ENCODE measurements at places on chromosomes 16 and 17.

DNA sequence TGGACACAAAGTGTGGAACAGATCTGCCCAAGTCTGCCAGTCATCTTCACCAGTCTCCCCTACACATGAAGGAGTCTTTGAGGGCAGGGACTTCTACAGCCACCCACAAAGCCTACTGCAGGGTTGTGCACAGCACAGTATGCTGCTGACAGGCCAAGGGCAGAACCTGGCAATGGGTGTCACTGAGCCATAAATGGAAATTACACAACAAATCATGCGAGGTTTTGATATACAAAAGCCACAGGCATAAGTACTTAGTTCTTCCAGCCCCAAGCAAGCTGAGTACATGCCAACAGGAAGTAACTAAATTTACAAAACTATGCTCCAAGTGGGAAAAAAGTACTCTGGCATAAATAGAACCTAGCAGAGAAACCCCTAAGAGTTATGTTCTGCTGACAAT, 7.8 kb upstream of the PSMC3IP start:
- no peak for DNase-seq

GRCh38 chr17:80913928-80914821, 77.5 kb upstream of the CHMP6 start:
- DNase-seq, result no peak

GRCh38 chr17:30104575-30105339, 11.9 kb upstream of the NSRP1 start:
- DNase-seq, result peak; percentile 76

DNA sequence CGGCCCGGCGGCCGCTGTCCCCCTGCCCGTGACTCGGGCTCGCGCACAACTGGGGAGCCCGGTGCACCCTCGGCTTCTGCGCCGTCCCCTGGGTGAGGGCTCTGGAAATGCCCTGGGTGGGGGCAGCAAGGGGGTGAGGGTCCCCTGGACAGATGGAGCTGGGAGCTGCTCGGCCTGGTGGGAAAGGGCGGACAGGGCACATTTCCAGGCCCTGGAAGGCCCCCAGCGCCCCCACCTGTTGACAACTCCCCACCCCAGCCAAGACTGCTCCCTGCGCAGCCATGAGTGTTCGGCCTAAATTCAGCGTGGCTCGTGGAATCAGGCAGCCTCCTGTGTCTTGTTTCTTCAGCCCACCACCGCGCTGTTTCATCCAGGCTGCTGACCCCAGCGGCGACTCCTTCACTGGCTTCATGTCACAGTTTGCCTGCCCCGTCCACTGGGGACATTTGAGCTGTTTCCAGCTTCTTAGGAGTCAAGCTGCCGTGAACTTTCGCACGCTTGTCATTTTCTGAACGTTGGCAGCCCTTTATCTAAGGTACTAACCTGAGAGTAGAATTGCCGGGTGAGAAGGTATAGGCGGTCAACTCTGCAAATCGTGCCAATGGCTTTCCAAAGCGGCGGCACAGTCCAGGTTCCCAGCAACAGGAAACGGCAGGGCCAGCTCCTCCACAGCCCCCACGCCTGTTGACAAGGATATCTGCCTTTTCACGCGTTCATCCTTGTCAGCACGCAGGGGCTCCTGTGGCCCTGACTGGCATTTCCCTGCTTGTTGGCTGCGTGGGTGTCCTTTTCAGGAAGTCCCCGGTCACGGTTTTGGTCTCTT, 895 bp downstream of the UTS2R start:
- DNase-seq, result no peak

- DNase-seq, result no peak
Observed at GRCh38 chr17:74599023-74599399, 6.9 kb upstream of the CD300LD start.

DNA sequence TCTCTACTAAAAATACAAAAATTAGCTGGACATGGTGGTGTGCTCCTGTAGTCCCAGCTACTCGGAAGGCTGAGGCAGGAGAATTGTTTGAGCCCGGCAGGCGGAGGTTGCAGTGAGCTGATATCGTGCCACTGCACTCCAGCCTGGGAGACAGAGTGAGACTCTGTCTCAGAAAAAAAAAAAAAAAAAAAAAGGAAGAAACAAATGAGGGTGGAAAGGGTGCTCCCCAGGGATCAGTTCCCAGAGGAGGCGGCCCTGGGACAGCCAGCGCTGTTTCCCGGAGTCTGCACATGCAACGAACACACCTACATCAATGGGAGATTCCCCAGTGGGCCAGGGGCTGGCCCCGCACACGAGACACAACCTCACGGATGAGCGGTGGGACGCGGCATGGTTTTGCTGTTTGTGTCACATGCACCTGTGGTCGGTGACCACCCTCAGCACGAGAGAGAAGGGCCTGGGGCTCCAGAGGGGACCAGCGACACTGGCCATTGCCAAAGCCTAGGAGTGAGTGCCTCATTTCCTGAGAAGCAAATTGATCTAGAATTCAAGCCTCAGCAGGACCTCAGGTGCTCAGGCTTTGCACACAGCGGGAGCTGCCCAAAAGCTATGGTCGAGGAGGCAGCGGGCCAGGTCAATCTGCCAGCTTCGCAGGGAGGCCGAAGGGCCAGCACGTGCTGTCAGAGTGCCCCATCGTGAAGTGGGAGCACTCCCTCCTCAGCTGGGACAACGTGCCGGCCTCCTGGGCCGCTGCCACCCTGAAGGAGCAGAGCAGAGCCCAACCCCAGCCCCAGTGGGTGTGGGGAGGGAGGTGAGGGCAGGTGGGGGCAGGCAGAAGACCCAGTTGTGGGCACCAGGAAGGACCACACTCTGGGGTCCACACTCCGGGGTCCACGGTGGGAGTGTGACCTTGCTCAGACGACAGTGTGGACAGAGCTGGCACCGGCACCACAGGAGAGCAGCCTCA, 13.8 kb upstream of the WDR45B start:
- no peak for DNase-seq

GRCh38 chr16:56860226-56861020, 4.6 kb upstream of the SLC12A3 start:
- peak; percentile 25 for DNase-seq

- DNase-seq, result no peak
Observed at GRCh38 chr17:68382582-68383085, 74.7 kb downstream of the WIPI1 start.

- DNase-seq, result no peak
Observed at GRCh38 chr16:78072275-78072674, 27.2 kb upstream of the WWOX start.

DNA sequence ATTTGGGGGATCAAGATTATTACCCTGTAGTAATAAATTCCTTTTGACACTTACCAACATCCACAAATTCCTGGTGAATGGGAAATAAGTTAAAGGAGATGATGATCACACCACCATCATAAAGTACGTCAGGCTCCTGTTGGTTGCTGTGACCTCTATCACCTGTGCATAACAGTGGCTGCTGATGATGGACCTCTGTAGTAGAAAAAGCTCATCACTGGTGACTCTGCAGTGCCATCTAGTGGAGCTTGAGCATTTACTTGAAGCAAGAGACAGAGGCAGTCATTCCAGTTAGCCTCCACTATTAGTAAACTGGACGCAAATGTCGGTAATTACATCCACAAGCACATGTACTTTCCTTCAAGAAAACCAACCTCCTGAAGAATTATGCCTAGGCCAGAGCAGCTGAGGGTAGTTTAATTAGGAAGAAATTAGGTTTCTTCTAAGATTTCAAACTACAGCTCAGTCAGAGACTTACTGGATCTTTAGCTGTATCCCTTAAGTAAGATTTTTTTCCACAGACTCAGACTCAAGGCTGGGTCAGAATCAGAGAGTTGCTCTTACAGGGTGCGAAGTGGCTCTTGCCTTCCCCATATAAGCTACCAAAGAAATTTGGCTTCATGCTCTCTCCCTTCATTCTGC, 39.3 kb downstream of the CYB561 start:
- peak; percentile 91 for DNase-seq

GRCh38 chr16:88534638-88535190, 35.5 kb upstream of the ZC3H18 start:
- DNase-seq, result peak; percentile 48

GRCh38 chr17:20121359-20122253, 112.4 kb downstream of the SPECC1 start:
- DNase-seq, result peak; percentile 25

- no peak for DNase-seq
Observed at GRCh38 chr16:68768771-68769170, 31.7 kb downstream of the CDH1 start.

DNA sequence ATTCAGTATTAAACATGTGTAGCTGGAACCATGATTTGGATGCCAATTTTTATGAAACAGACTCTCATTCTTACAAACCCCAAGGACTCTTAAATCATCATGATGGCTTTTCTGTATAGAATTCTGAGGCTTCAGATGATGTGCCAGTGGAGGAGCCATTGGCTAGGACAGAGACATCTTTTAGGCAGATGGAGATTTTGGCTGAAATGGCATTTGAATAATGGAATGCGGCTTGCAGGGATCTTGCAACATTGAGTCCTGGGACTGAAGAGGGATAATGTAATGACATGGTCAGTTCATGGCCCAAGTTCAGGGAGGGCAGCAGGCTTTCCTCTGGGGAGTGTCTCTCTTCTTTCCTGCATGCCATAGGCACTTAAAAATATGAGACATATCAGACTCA, 172.4 kb downstream of the ABCA8 start:
- no peak for DNase-seq

GRCh38 chr17:70110443-70110880, 35.4 kb downstream of the KCNJ16 start:
- DNase-seq, result peak; percentile 18

DNA sequence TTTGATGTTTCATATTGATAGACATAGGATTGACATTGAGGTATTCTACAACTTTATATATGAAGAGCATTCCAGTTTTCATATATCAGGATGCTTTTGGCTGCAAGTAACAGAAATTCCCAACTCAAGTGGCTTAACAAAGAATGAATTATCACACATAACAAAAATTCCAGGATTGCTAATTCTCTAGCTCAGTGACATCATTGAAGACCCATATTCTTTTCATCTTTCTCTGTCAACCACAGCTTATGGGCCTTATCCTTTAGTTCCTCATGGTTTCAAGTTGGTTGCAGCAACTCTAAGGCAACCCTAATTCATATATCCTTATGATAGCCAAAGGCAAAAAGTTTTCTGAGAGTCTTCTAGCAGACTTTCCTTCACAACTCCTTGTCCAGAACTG, 91.5 kb upstream of the HAS3 start:
- no peak for DNase-seq

- DNase-seq, result peak; percentile 79
Observed at GRCh38 chr16:69397821-69398521, 12.2 kb upstream of the TERF2 start.

- no peak for DNase-seq
Observed at GRCh38 chr17:59024916-59025315, 81.8 kb downstream of the TRIM37 start.

GRCh38 chr16:88725609-88726407, 19.5 kb downstream of the CTU2 start:
- DNase-seq, result no peak

DNA sequence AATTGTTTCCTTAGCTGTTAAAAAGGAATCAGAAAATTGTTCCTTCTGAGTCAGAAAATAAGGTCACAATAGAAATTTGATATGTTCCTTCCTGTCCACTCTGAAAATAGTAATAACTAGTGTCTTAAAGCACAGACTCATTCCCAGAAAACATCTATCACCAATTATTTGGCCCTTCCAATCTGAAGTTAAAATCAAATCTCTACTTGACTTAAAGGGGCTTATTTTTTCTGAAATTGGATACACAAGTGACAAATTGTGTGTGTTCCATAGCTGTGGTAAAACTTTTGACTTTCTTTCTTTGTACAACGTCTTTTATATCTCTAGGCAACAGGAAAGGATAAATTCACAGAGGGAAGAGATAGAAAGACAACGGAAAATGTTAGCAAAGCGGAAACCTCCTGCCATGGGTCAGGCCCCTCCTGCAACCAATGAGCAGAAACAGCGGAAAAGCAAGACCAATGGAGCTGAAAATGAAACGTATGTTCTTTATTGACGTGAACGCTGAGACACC, 54.5 kb upstream of the MRC2 start:
- no peak for DNase-seq

DNA sequence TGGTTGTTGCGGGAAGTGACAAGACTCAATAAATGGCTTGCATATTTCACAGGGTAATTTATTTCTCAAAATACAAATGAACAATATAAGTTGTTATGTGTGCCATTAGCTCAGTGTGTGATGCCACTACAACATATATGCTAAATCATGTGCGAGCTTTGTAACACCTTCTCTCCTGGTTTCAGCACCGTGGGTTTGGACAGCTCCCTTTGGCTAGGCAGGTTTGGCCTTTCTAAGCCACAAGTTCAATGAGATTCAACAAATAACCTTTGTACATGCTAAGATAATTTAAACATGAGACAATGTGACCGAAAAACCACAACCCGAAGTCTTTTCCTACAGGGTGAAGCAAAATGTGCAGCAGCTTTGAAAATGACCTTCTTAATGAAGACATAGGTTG, 563.9 kb downstream of the TMEM114 start:
- DNase-seq, result no peak

DNA sequence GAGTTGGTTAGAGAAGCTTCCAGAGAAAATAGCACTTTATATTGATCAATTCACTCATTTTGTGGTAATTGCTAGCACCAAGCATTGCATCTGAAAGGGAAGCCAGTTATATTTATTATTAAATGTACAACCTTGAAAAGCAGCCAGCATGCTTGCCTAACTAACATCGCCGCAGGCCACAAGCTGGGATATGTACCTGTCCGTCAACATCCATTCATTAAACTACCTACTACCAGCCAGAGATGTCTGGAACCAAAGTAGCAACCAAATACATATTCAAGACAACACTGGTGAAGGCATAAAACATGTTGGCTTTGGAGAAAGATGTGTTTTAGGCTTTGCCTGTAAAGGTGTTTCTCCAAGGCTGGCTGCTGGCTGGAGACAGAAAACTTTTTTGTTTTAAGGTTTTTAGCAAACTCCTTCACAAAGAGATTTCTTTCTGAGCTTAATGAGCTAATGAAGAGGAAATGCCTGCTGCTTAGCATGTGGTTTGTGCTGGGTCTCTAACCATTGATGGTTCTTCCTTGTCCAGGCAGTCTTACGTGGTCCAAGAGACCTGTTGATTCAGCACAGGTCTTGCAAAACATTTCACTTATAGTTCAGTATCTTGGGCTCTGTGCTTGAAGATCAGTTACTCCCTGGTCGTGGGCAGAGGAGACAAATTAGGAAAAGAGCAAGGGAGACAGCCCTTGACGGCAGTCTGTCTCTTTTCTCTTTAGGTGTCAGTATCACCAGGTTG, 3.1 kb downstream of the ITPRIPL2 start:
- no peak for DNase-seq

All from H4 (cell line).